A673 (cell line): ENCODE measurements at places on chromosomes 1 and 21. TPM values are rescaled to one million over a fixed set of nuclear protein-coding genes. Genes with fewer than 3 reads are reported as not detected.

ZFP69 gene
- 6.7 and 7.1 TPM in 2 replicates for total RNA-seq

- no peaks in the 10 kb centered on the region for H3K36me3 ChIP-seq
- DNase-seq: no peak
- no peak overlapping the region for H3K27ac ChIP-seq
Measured at GRCh38 chr1:211474451-211474850, 17.5 kb downstream of the RD3 start.

AADACL3 gene
- not detected in 2 replicates for total RNA-seq

NTNG1 gene
- total RNA-seq: 91.5 and 93.8 TPM in 2 replicates

DNA sequence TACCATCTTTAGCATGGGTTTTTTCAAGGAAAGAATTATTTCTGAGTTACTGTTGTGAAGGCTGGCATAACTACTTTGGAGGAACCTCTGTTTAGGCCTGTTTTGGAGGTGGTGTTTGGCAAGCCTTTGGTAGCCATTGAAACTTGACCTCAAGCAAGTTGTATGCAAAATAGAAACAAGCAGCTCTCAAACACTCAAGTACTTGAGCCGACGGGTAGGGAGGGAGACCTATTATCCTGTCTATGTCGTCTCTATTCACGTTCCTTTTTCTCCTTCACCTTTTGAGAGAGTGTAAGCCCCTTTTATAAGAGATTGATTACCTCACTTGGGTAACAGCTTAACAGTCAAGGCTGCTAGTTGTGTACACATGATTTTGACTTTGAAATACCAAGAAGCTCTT is 878.3 kb upstream of the CXADR start:
- H3K36me3 ChIP-seq: no peaks in the 10 kb centered on the region
- no peaks in the 10 kb centered on the region for H3K27me3 ChIP-seq
- H3K4me1 ChIP-seq: no peaks in the 10 kb centered on the region
- no peak overlapping the region for H3K27ac ChIP-seq
